ENCODE measurements at places on chromosomes 5 and 9.

- no peak for DNase-seq
Measured at GRCh38 chr5:27477550-27477949, 439.2 kb upstream of the CDH9 start.

- no peak for DNase-seq
Measured at GRCh38 chr5:33968211-33969005, 16.1 kb downstream of the SLC45A2 start.

DNA sequence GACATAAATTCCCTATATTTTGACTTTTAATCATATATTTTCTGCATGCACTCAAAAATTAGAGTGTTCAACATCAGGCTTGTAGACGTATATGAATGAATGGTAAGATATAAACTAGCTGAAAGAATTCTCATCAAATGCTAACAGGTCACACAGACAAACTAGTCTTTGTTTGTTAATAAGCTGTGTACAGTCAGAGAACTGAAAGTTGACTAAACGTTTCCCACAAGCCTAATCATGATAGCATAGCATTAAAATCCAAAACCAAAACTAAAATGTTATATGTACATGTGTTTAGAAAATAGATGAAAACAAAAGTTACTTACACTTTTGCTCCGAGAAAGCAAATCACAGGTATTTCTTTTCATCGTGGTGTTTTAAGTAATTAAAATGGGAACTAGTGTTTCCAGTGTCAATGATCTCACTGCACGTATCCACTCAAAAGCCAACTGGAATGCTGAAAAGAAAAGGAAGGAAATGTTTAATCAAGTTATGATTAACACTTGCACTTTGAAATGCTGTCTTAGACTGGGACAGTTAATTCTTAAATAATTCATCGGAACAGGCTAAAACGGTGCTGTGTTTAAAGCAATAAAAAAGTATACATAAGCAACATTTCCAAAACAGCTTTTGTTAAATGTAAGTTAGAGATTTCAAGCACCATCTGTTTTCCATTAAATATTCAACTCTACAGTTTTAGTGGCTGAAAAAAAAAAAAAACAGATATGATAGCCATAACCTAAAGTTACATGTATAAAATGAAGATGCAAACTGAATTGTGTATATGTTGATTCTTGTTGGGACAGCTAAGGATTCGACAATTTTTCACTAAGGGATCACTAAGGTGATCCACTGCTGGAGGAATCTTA lies 291.9 kb upstream of the PDE4D start:
- DNase-seq: no peak

- DNase-seq: peak; percentile 62
Measured at GRCh38 chr5:9545992-9546851, at the start of gene SEMA5A. Gene SEMA5A, minus strand, starts transcription at chr5:9546075. Its CDS starts 166,129 bp downstream, at chr5:9379946.

- peak; percentile 55 for DNase-seq
Measured at GRCh38 chr5:127313847-127314473, 23.4 kb downstream of the MEGF10 start.

DNA sequence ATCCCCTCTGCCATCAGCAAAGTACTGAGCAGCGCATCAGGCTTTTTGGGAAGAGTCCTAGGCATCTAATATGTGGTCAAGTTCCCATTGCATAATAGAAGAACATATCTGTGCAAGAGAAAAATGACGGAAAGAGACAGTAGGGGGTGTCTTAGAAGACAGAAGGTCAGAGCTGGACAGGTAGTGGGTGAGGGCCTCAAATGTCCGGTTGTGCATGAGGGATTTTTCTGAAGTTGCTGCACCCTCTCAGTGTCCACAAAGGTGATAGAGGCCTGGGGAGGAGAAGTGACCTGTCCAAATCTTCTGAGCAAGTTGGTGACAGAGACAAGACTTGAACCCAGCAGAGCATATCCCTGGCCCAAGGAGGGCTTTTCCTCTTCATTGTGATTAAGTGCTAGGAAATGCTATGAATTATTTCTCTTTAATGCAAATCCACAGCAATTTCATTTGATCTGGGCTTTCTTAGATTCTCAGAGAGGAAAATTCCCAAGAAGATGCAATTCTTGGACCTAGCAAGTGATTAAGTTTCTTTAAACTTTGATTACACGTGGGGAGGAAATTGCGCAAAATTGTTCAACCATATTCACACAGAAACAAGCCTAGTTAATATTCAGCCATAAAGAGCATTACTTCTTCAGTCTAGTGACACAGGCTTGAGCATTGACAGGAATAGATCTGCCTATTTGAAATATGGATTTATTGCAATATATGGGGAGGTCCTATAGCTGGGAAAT lies at the start of gene OR2S2:
TSS of gene OR2S2 (minus strand) at position 51 of the 734 bp plus-strand sequence. CDS start 56 bp downstream, outside the sequence.
- DNase-seq: no peak

GRCh38 chr9:89154651-89155336 lies 23.8 kb downstream of the SHC3 start:
- no peak for DNase-seq

DNA sequence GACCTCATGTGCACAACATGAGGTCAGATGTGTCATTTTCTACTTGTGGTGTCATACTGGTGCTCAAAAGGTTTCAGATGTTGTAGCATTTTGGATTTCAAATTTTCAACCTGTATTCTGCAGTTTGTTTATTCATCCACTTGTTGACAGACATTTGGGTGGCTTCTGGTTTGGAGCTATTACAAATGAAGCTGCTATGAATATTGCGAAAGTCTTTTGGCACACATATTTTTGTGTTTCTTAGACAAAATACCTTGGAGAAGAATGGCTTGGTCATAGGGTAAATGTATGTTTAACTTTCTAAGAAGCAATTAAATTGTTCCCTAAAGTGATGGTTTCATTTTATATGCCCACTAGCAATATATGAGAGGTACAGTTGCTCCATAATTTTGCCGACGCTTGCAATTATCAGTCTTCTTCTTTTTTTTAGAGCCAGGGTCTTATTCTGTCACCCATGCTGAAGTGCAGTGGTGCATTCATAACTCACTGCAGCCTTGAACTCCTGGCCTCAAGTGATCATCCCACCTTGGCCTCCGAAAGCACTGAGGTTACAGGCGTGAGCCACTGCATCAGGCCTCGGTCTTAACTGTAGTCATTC lies 70.7 kb upstream of the TRPC7 start:
- DNase-seq: no peak

All from HTR-8/SVneo (cell line).